ENCODE measurements at places on chromosomes 1 and 21.

GRCh38 chr1:92929461-92929860 lies 31.8 kb downstream of the DIPK1A start:
- DNase-seq, result no peak

GRCh38 chr1:53413175-53414001 lies 45.8 kb upstream of the DMRTB1 start:
- DNase-seq, result no peak

DNA sequence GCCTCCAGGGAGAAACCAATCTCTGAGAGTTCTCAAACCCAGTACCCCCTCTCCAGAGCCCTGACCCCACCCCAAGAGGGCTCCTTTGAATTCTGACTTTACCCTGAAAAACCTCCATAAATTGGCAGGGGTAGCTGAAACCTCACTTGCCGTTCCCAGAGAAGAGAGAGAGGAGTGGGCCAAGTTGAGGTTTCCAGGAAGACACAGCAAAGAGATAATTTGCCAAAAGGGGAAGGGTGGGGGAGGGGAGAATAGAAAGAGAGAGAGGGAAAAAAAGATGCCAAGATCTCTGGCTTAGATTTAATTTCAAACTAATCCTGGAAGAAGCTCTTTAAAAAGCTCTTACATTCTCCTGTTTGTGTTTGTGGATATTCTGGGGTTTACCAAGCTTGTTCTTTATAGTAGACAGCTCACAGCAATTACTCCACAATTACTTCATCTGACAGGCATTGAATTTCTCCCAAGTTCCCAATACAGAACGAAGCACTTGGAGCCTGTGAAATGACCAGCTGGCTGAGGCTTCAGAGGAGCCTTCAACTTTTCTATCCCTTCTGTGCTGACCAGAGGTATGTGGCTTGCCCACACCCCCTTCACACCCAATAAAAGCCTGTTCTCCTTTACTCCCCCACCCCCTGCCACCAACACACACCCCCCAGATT lies 1.1 kb upstream of the GRHL3 start:
- no peak for DNase-seq

- DNase-seq, result no peak
These were observed 2.3 kb downstream of the EXTL1 start for GRCh38 chr1:26023826-26024225.

DNA sequence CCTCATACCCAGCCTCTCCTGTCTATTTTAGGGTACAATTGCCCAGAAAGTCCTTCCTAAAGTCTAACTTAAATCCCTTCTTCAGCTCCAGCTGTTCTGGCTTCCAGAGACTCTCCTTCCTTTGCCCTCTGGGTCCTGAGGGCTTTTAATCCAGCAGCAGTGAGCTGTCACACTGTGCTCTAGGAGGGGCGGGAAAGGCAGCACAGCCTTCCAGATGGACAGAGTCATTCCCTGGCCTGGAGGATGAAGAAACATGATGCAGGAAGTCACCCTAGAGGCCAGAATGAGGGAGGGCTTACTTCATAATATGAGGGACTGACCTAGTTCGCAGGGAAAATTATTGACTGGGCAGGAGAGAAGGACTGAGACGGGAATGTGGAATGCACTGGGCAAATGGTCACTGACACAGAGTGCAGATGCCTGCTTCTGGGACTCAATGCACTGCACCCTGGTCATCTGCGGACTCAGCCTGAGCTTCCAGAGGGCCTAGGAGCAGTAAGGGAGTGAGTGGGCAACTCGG lies 1.3 kb downstream of the SH2D2A start:
- no peak for DNase-seq

DNA sequence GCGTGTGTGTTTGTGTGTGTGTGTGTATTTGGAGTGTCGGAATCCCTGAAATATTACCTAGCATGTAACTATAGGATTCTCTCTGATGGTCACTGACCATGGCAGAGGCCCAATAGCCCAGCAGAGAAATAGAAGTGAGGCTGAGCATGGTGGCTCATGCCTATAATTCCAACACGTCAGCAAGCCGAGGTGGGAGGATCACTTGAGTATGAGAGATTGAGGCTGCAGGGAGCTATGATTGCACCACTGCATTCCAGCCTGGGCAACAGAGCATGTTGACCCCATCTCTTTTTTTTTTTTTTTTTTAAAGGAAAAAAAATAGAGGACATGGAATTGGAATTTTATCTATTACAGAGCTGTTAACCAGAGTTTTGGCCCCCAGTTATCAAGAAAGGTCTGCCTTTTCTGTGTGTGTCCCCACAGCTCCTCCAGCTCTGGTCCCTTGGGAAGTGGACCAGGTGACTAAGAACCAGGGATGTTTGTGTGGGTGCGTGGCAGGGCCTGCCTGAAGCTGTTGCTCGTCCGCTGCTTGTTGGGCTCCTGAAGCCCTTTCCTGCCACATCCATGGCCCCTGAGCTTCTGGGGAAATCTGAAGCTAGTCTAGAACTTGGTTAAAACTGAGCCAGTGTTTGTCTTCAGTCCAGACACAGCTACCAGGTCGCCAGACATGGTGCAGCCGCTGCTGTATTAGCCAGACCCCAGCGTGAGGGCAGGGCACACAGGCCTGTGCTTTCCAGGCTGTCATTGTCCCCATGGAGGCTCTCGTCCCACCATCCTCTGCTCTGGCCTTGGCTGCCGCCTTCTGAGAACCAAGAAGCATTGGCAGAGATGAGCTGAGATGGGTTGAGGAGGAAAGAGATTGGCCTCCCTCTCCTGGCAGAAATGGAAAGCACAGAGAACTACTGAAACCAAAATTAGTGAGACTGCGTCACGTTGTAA lies 25.5 kb downstream of the CAPN9 start:
- DNase-seq, result no peak

- no peak for DNase-seq
These were observed 56.3 kb downstream of the DDR2 start for GRCh38 chr1:162688521-162688920.

DNA sequence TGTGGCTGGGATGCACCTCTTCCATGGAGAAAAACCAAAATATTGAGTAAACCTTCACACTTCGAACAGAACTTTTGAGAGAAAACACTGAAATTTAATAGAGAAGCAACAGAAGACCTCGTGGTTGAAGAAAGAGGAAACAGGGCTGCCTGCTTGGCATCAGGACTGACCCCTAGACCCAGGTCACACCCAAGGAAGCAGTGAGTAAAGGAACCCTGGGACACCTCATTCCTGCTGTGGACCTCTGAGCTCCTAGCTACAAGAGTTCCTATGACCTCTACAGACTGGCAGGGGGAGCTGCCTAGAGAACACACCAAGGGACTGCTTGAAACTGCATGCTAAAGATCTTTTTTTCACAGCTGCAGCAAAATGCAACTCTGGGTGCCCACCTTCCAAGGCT lies 67.8 kb downstream of the FASLG start:
- no peak for DNase-seq

- peak; percentile 41 for DNase-seq
These were observed 14.0 kb downstream of the AGRN start for GRCh38 chr1:1033731-1034438.

GRCh38 chr1:237239248-237239647 lies 197.3 kb downstream of the RYR2 start:
- DNase-seq, result no peak

DNA sequence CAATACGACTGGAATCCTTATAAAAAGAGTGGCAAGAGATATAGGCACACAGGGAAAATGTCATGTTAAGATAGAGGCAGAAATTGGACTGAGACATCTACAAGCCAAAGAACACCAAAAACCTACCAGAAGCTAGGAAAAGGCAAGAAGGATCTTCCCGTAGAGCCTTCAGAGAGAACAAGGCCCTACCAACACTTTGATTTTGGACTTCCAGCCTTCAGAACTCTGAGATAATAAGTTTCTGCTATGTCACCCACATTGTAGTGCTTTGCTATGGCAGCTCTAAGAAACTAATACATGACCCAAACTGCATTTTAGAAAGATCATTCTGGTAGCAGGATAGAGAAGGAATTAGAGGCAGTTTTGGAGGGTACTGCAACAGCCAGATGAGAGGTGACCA lies 24.1 kb upstream of the MUTYH start:
- no peak for DNase-seq

- DNase-seq, result peak; percentile 42
These were observed 9.7 kb downstream of the SOAT1 start for GRCh38 chr1:179303200-179303785.

- no peak for DNase-seq
These were observed 23.7 kb upstream of the HFM1 start for GRCh38 chr1:91428182-91428798.

DNA sequence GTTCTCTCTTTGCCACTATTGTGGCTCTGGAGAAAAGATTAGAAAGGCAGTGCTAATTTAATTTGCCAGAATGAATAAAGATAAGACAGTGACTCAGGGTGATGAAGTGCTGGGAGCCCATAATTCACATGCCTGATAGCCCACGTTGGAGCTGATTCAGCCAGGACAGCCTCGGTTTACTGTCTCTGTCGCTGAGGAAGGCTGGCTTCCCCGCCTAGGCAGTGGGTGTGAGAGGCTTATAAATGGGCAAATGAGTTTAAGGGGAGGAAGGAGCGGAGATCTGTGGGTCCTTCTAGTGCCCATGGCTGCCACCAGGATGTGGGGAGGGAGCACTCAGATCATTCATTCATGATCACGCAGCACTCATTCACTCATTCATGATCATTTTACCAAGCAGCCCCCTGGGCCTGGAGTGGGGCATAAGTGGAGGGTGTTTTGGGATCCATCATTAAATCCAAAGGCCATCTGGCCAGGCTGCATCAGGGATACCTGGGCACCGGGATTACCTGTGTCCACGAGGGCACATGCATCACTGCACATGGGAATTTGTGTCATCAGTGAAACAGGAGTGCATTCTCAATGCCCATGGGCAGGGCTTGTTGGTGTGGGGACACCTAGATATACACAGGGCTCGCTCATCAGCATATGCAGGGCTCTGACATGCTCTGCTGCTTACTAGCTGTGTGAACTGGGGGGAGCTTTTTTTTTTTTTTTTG lies 315.4 kb downstream of the MATN1 start:
- no peak for DNase-seq

- DNase-seq, result no peak
These were observed 46.6 kb downstream of the PCP4 start for GRCh38 chr21:39913706-39914305.

- DNase-seq, result no peak
These were observed 24.5 kb downstream of the C21orf91 start for GRCh38 chr21:17794518-17795145.

DNA sequence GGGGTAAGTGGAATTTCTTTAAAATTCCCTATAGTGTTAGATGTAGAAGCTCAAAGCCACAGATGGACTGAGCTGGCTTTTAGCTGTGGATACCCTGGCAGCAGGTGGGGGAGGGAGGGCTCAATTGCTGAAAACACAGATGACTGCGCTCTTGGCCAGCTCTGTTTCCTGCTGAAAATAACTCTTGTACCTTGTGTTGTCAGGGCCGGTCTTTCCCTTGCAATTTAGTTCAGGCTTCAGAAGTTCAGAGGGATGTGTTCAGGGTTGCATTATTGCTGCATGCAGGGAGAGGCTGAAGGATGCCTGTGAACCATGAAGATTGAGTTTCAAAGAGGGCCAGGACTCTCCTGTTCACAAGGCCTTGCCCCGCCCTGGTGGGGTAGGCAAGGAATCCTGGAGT lies 58.1 kb upstream of the GCLM start:
- DNase-seq, result no peak

DNA sequence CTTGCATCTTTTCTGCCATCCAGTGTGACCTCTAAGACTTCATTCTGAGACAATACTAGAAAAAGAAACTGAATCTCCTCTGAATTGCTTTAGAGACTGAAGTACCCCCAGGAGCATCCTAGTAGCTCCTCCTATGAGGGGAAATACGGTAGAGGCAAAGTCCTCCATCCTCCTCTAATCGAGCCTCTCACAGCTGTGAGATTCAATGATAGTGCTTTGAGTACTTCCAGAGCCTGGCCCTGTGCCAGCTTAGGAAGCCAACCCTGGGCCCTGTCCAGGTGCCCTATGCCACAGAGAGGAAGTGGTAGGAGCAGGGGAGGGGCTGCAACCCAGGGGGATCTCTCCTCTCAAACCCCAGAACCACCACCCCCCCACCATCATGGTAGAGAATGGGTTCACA lies 10.7 kb downstream of the RORC start:
- peak; percentile 82 for DNase-seq

DNA sequence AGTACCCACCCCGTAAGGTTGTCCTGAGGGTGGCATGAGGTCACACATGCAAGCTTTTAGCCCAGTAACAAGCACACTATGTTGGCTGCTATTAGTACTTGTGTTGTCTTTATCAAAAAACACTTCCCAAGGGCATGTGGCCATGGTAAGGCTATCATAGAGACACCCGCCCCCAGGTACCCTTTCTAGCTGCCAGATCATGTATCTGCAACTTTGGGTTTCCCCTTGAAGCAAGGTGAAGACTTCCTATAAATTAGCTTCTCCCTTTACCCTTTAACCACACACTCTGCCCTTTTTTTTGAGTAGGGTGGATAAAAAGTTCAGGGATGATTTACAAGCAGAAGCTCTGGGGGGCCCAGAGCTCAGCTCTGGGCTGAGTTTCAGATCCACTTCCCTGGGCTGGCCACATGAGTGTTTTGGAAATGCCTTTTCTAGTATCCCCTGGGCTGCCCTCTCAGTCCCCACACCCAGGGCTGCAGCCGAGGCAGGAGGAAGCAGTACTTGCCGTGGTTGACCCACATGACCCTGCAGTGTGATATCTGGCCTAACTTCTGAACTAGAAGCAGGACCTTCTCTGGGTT lies 2.0 kb downstream of the ZDHHC18 start:
- DNase-seq, result no peak

- no peak for DNase-seq
These were observed 31.4 kb downstream of the SERTAD4 start for GRCh38 chr1:210263963-210264362.

- peak; percentile 86 for DNase-seq
These were observed 21.1 kb downstream of the KIF17 start for GRCh38 chr1:20696397-20697333.

DNA sequence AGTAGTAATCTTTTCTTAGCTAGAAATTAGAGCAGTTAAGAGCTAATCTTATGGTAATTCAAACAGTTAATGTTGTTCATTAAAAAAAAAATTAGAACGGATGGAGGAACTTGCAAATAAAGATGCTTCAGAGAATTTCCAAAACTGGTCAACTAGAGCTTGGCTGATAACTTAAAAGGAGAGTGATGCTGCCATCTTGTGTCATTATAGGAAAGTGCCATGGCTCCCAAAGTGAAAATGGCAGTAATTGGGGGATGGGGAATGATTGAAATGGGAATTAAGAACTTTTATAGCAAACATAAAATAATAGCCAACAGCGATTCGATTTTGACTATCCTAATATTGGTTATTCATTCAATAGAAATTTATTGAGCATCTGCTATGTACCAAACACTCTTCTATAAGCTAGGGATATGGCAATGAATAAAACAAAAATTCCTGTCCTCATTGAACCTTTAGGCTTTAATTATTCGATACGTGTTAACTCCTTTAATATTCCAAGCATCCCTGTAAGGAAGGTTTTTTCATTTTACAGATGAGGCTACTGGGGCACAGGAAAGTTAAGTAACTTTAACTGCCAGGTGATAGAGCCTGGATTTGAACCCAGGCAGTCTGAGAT lies 5.7 kb upstream of the PLPP3 start:
- DNase-seq, result peak; percentile 27
